ENCODE measurements at places on chromosomes 7 and 10.

GRCh38 chr7:155287284-155287935 lies 10.3 kb upstream of the INSIG1 start:
- DNase-seq: no peak

DNA sequence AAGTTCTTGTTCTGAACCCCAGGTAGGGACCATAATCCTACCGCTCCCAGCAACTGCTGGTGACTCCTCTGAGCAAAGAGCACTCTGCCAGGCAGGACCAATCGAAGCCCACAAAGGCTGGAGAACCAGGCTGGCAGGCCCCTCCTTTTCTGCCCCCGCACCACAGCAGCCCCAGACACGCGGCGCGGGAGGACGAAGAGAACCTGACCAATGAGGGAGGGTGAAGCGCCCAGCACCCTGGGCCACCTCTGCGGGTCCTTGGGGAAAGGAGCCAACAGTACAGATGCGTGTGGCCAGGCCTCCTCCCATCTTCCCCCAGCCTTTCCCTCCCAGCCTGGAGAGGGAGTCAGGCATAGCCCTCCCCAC lies 25.9 kb downstream of the CTBP2 start:
- no peak for DNase-seq

DNA sequence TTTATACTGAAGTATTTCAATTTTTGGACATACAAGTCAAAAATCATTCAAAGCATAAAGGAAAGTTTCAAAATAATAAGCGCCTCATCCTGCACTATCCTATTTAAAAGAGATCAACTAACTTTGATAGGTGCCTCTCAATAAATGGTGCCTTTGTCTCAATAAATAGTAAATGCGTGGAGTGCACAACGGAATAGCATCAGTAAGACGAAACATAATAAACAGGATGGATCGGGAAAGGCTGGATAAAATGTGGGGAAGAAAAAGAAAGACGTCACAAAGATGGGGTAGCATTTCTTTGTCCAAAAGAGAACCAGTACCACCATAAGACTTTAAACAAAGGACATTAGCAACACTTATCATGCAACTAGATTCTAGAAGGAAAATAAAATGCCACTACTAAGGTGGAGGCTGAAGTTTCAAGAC lies 571 bp upstream of the PRKAR2B start:
- DNase-seq: no peak

GRCh38 chr7:74246497-74246896 lies 7.7 kb downstream of the RFC2 start:
- DNase-seq: no peak

GRCh38 chr10:19917751-19918478 lies 101.7 kb downstream of the PLXDC2 start:
- DNase-seq: no peak

- no peak for DNase-seq
Observed at GRCh38 chr7:27124096-27124901, 6.3 kb downstream of the HOXA4 start.

GRCh38 chr10:21502348-21502740 lies 23.1 kb downstream of the SKIDA1 start:
- DNase-seq: no peak

DNA sequence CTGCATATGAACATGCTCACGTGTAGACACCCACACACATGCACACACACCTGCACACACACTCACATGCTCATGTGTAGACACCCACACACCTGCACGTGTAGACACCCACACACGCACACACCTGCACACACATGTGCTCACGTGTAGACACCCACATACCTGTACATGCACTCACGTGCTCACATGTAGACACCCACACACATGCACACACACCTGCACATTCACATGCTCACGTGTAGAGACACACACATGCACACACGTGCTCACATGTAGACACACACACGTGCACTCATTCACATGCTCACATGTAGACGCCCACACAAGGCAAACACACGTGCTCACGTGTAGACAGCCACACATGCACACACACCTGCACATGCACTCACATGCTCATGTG lies 275.8 kb downstream of the PTPRN2 start:
- DNase-seq: no peak

DNA sequence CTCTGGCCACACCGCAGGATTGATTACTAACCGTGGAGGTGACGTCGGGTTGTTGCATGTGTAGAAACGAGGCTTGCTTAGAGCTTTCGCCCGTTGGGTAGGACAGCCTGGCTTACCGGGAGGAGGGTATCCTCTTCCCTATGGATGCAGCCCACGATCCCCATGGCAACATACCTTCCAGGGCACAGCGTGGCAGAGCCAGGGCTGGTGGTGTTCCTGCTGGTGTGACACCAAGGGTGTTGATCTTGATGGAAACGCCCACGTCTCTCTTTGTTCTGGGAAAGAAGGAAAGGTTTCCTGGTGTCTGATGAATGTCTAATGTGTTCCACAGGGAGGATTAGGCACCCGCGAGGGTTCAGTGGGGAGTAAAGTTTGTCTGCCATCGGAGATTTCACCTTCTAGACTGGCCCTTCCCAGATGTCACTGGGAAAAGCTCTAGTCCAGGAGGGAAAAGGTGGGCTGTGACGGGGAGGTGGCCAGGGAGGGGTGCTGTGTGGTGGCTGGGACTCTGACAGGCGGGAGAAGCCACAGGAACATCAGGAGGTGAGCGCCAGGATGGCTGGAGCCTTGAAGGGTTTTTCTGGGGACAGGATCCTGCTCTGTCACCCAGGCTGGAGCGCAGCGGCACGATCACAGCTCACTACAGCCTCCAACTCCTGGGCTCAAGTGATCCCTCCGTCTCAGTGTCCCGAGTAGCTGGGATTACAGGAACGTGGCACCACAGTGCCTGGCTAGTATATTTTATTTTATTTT lies 102.1 kb downstream of the CUX1 start:
- no peak for DNase-seq

- no peak for DNase-seq
Observed at GRCh38 chr10:51743146-51743545, 43.8 kb upstream of the CSTF2T start.

GRCh38 chr7:157844141-157844540 lies 507.3 kb downstream of the DNAJB6 start:
- DNase-seq: no peak

DNA sequence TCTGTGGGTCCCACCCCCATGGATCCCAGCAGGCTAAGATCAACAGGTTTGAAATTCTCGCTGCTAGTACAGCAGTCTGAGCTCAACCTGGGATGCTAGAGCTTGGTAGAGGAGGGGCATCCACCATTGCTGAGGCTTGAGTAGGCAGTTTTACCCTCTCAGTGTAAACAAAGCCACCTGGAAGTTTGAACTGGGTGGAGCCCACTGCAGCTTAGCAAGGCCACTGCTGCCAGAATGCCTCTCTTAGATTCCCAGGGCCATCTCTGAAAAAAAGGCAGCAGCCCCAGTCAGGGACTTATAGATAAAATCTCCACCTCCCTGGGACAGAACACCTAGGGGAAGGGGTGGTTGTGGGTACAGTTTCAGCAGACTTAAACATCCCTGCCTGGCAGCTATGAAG lies 190.0 kb upstream of the CACNA2D1 start:
- DNase-seq: no peak

GRCh38 chr7:42236976-42237810 lies at the start of gene GLI3:
Gene GLI3 (minus strand): TSS chr7:42237209. CDS start chr7:42223253, 13,956 bp downstream.
- DNase-seq: peak; percentile 17

DNA sequence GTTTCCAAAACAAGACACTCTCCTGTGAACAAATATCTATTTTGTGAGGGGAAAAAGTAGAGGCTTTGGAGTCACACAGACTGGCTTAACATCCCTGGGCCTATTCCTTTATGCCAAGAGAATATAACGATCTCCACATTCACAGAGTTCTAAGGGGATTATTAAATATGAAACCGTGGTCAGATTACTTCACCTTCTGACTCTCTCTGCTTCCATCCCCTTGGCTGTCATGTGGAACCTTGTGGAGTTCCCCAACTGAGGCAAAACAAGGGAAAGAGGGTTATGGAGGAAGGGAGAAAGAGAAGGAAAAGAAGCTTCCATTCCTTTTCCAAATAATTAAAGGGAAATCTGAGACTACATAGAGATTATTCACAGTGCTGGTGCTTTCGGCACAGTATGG lies 55.5 kb upstream of the ATP6V0A4 start:
- DNase-seq: no peak

GRCh38 chr7:6200971-6201370 lies 71.5 kb downstream of the CYTH3 start:
- no peak for DNase-seq

DNA sequence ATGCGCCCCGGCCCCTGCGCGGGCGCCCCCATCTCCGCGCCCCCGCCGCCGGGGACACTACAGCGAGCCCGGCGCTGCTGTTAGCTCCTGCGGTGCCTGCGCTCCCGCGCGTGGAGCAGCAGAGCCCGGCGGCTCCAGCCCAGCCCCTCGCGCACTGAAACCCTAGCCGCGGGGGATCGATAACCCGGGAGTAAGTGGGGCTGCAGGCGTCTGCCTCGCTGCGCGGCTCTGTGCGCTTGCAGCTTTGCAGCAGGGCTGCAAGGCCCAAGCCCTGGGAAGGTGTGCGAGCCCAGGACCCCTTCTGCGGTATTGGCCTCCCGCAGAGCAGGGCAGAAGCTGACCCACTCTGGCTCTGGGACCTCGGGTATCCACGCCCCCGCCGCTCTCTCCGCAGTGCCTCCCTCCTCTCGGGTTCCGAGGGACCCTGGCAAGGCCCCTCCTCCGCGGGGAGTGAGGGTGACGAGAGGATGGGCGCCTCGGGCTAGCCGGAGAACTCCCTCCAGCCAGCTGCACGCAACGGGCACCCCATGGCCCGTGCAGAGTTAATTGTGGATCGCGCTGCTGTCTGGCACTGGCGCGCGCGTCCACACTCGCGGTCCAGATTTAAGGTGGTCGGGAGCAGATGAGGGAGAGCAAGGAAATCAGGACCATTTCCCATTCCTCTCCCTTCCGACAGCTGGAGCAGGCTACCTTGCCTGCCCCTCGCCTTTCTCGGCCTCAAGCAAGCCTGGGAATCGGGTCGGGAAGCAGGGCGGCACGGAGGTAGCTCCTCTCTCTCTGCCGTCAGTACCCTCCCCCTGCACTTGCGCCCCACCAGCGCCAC lies 2.1 kb downstream of the SHH start:
- no peak for DNase-seq

GRCh38 chr7:155360495-155361345 lies 63.0 kb downstream of the INSIG1 start:
- DNase-seq: no peak

DNA sequence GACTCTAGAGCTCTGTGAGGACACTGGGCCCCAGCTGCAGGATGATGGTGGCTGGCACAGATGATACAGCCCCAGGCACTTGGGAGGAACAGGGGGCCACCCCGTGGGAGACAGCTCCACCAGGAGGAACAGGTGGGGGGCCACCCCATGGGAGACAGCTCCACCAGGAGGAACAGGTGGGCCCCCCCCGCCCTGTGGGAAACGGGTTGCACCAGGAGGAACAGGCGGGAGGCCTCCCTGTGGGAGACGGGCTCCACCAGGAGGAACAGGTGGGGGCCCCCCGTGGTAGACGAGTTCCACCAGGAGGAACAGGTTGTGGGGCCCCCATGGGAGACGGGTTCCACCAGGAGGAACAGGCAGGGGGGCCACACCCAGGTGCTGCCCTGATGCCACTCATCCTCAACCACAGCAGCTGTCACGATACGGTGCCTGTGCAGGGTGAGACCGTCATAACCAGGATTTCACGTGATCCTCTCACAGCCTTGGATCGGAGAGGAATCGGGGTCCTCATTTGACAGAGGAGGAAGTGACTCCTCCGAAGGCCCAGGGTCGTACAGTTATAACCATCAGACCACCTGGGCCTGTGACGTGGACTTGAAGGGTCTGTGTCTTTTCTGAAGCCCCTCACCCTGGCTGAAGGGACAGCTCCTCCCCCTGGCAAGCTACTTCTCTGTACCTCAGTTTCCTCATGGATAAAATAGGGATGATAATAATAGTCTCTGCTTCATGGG lies 49.2 kb upstream of the NANOS1 start:
- no peak for DNase-seq

DNA sequence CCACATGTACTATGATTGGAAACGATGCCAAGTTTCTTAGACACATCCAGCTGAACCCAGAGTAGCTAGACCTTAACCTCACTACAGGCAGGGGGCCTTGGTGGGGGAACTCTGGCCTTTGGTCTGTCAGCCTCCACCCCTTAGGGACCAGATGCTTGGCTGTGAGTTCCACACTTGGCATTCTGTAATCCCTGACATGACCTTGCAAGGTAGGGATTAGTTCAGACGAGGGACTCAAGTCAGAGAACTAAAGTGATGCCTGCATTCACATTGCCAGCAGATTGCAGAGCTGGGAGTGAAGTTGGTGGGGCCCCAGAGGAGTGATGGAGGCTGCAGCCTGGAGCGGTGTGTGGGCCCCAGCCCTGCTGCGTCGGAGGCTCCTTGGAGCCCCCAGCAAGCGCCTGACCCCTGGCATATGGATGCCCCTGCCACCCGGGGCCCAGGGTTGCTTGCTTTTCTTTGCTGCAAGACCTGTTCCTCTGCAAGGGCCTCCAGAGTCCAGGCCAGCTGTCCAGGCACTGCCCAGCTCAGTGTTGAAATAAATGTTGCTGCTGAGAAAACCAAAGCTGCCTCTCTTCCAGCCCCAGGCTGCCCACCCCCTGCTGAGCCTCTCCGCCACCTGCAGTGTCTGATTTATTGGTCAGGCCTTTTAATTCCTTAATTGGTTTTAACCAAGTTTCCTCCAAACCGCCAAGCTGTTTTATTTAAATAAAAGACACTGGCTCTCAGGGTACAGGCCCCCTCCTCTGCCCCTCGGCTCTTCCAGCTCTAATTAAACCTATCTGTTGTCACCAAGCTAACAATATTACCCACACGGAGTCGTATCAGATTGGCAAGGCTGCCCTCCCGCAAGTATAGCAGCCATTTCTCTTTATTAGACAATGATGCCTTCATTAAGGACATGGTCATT lies 4.7 kb downstream of the NPTX2 start:
- no peak for DNase-seq

DNA sequence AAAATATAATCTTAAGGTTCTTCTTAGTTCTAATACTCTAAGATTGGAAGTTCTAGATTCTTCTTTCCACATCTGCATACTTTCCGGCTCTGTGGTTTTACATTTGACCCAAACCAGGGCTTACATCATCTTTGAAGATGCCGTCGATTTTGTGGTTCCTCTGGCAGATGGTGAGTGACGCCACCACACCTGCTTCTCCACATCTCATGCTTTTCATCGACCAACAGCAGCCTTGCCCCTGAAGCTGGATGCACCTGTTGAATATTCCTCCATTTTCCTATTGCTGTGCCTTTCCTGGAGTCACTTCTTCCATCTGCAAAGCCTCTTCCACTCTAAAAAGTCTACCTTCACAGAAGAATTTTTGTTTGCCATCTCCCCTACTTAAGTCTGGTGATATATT lies 121.3 kb downstream of the PRKCQ start:
- DNase-seq: no peak

DNA sequence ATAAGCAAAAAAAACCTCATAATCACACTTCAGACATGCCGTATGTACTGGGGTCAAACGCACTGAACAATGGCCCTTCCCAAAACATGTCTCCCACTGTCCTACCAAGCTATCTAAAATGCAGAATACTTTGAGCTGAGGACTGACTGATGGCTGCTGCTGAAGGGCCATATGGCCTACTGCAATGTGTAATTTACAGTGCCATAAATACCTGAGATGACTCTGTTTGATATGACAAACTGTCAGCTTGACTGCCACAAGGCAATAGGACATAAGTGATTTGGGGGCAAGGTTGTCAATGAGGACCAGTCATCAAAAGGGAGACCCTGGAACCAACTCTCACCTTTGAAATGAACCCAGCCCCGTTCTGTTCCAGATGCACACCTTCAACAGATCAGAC lies 187.4 kb upstream of the FRMD4A start:
- no peak for DNase-seq

GRCh38 chr7:44267178-44267577 lies 58.2 kb downstream of the CAMK2B start:
- no peak for DNase-seq

Measured in activated CD4-positive, alpha-beta memory T cell treated with anti-CD3 and anti-CD28 coated beads, Interleukin-2, amount 10 ng/mL, durations not matched to agents 7 days and 5 days (primary cell).